ENCODE measurements at places on chromosomes 11 and 22.
A peak's percentile ranks its signal among the peaks of the same experiment; 100 is the strongest.

DNA sequence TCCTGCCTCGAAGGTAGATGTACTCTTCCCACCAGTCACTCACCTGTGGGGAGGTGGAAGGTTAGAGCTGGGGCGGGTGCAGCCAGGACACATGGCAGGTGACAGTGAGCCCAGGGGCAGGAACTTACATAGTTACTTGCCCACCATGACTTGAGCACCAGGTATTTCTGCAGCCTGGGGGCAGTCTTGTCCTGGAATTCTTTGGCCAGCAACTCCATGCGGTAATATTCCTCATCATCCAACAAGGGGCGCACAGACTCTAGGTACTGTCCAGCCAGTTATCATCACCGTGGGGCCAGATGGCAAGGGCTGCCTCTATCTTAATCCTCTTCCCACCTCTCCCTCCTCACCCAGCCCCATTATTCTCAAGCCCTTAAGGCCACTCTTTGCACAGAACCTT is 2.2 kb downstream of the CPT1B start:
- DNase-seq: no peak

- DNase-seq: no peak
These were observed 7.8 kb upstream of the RTL6 start for GRCh38 chr22:44505796-44506354.

GRCh38 chr11:33383075-33383919 is 126.1 kb downstream of the HIPK3 start:
- no peak for DNase-seq

- DNase-seq: no peak
These were observed 103.3 kb upstream of the AKIP1 start for GRCh38 chr11:8807544-8808225.

GRCh38 chr11:63682066-63683021 is 1.0 kb downstream of the RTN3 start:
- DNase-seq: peak; percentile 11

DNA sequence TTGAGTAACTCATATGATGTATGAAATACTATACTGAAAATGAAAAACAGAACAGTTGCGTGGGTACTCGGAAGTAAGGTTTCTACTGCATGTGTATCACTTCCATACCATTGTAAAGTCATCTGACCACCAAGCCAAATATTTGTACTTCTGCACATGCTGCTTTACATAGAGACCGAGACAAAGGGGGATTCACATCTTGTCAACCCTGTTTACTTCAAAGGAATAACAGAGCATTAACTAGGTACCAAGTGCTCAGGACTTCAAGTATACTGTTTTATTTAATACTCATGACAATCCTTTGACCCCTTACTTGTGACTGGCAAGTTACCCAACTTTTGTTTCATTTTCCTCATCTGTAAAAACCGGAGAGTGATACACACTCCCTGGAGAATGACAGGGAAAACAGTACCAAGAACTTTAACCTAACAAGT is 9.9 kb downstream of the MAPK1 start:
- no peak for DNase-seq

DNA sequence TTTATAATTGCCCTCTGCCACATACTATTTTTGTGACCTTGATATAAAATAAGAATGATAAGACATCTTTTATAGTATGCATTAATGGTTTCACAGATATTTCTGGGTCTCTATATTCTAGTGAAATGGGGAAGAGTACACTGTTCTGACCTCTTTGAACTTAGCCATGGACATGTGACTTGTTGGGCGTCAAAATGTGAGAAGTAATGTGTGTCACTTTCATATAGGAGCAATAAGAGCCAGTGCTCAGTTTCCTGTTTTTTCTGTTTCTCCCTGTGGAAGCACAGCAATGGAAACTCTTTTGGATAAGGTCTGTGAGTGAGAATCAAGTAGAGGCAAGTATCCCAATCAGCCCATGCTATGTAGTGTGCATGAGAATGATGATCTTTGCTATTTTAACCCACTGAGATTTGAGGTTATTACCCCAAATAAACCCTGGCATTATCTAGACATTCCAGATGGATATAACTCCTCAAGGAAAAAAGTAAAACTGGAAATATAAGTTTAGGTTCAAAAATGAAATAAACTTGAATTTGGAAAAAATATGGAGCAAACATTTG is 60.7 kb downstream of the RAB38 start:
- DNase-seq: no peak

DNA sequence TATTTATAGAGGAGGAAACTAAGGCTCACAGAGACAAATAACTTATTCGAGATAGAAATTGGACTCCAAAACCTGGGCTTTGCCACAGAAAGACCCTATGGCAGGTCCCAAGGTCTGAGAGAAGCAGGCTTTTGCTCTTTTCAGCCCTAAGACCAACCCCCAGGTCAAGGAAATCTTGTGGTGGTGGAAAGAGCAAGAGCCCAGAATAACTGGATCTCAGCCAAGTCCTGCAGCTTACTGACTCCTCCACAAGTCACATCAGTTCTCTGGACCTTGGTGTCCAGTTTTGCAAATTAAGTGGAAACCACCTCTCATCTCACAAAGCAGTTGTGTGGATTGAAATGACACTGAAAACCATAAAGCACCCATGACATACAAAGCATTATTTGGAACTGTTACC is 122.2 kb downstream of the C11orf58 start:
- DNase-seq: no peak

Measured in activated naive CD4-positive, alpha-beta T cell treated with Interleukin-2 at 50 U/mL for 16 hours (primary cell).